ENCODE measurements at places on chromosomes 2 and 18.
A peak's percentile ranks its signal among the peaks of the same experiment; 100 is the strongest.

GRCh38 chr2:44131177-44131576 is 37.5 kb upstream of the PPM1B start:
- DNase-seq, result no peak

DNA sequence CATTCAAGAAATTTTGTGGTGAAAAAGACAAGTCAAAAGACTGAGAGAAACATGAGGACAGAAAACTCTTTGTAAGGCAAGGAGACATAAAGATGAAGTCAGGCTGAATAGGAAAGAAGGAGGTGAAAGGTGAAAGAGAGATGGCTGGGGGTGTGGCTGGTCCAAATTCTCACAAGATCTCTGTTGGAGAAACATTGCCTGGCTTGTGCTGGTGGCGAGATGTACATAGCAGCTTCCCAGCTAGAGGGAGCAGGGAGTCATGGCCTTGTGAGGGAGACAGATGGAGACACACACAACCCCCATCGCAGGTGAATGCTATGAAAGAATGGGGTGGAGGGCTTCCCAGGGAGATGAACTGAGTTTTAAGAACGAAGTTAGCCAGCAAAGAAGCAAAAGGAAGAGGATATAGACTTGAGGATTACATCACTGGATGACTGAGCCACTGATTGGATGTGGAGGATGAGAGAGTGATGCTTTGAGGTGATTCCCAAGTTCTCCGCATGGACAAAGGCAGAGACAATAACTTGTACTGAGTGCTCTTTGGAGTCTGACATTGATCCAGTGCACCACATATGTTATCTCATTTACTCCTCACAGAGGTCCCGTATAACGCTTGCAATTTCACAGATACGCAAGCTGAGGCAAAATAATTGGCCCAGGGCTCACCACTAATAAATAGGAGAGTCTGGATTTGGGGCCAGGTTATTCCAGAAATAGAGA is 3.7 kb upstream of the EMX1 start:
- DNase-seq, result no peak

GRCh38 chr2:9364791-9365497 is 58.4 kb downstream of the ITGB1BP1 start:
- no peak for DNase-seq

DNA sequence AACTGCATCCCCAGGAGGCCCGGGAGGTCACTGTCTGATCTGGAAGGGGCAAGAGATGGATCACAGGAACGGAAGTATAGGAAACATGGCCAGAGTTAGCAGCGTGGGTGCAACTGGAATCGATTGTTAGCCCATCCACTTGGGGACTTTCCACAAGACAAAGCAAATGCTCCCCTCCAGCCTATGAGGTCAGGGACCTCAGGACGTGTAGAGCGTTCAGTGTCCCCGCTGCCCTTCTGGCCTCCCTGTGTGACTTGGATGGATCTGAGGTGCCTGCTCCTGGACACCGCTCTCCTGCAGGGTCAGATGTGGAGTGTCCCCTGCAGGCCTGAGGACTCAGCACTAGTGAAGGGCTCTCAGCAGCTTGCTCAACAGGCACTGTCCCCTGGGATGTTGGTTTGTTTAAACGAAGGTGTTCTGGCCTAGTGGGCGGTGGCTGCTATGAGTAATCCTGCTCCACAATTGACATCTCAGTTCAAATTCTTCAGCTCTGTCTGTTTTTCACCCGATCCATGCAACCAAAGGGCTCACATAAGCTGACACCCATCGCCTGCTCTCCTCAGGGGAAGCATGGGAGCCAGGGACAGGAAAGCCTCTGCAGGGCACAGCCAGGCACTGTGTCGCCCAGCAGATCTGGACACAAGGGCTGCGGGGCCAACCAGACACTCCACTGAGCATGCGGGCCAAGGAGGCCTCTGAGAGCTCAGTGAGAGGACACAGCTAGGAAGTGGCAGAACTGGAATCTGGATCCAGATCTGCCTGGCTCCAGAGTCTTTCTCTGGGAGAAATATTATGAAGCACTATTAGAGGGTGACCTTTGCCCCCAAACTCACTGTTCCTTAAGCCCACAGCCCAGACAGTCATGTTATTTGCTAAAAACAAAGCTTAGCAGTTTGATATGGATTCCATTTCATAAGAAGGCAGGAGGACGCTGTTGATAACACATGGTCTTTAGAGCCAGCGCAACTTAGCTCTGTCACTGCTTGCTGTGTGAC is 78.5 kb downstream of the RHOB start:
- no peak for DNase-seq

DNA sequence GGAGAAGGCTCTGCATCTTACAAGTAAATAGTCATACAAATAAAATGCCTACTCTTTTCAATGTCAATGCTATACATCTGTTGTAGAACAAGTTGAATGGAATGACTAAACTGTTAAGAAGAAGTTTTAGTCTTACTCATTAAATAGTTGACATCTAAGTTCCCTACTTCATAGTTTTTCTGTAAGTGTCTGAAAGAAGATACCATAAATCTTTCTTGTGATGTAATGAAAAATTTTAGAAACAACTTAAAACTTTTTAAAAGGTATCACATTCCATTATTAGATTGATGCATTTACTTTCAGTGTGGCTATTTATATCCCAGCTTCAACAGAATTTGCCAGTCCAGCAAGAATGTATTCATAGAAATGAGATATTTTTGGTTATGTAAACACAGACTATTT is 185.2 kb upstream of the EPC2 start:
- DNase-seq, result no peak

DNA sequence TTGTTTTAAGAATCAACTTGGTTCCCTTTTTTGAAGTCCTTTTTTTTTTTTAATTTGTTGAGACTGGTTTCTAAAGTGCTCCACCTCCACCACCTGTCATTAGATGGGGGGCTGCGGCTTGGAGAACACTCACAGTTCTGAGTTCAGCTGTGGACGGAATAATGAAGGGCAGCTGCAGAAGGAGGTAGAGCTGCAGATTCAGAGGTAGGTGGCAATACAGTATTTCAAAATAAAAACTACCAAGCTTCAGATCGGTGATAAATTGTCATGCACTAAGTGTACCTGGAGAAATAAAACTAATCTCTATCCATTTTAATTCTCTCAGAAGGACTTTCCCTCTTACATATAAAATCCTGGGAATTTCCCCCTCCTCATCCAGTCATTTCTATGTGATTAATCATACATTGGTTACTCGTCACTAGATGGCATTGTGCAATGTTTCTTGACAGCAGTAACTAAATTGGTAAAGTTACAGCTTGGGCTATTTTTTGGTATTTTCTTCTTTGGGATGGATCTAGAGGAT is 81.1 kb upstream of the SLC39A10 start:
- DNase-seq, result peak; percentile 9

- no peak for DNase-seq
Observed at GRCh38 chr2:30663806-30664205, 143.4 kb downstream of the CAPN13 start.

DNA sequence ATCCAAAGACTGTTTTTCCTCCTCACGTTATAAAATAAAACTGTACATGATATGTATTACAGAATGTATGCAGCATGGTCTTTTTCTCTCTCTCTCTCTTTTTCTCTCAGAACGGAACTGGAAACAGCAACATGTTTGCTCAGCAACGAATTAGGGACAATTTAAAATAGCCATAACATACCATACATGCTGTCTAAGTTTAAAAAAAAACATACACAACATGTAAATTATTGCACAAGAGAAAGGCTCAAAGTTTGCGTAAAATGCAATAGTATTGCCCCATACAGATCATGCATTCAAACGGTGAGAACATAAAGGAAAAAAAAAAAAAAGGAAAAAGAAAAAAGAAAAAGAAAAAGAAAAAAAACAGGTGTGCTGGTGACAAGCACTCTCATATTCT is 93.6 kb downstream of the BCL11A start:
- no peak for DNase-seq

GRCh38 chr2:217063238-217063755 is 203.4 kb upstream of the TNP1 start:
- no peak for DNase-seq

- no peak for DNase-seq
Observed at GRCh38 chr2:121498731-121499130, 31.9 kb upstream of the RNU4ATAC start.

DNA sequence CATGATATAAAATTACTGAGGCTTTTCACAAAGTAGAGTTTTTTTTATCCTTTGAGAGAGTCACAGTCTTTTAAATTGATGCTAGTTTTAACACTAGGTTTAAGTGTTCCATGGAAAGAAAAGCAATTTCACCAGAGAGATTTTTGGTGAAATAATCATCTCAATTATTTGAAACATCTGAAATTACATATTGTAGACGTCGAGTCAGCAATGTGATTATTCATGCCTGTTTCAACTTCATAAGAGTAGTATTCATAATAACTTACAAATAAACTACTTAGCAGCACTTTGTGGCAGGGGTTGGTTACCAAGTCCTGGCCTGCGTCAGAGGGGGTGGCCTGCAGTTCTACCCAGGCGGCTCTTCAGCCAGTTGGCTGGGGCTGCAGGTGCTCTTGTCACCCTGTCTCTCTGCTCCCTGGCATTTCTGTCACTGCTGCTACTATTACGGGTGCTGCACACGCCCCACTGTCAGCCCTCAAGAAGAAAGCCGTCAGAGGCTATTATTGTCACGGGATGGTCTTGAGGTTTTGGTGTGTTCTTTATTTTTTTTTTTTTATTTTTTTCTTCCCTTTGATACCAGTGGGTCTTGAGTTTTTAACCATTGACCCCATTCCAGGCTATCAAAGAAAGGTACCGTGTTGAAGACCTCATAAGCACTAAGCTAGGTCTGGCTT is 50.4 kb downstream of the MALT1 start:
- DNase-seq, result peak; percentile 61

- no peak for DNase-seq
Observed at GRCh38 chr2:173216668-173217067, 138.0 kb upstream of the CDCA7 start.

GRCh38 chr18:23614891-23615290 is 28.6 kb upstream of the NPC1 start:
- DNase-seq, result no peak

GRCh38 chr18:42363446-42364441 is 408.7 kb downstream of the PIK3C3 start:
- no peak for DNase-seq

DNA sequence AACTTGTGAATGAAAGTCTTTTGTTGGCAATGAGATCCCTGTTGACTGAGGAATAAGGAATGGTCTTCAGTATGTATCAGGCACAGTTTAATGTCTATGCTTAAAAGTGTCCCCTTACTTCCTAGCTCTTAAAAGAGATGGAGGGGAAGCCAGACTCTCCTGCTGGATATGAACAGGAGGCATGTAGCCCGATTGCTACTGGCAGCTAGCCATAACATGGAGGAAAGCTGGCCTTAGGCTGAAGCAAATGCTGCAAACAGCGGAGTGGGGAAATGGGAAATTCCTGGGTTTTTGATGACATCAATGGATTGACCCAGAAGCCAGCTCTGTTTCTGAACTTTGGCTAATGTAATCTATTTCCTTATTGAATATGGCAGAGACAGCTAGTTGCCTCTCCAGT is 266.1 kb downstream of the SLC4A3 start:
- DNase-seq, result no peak

DNA sequence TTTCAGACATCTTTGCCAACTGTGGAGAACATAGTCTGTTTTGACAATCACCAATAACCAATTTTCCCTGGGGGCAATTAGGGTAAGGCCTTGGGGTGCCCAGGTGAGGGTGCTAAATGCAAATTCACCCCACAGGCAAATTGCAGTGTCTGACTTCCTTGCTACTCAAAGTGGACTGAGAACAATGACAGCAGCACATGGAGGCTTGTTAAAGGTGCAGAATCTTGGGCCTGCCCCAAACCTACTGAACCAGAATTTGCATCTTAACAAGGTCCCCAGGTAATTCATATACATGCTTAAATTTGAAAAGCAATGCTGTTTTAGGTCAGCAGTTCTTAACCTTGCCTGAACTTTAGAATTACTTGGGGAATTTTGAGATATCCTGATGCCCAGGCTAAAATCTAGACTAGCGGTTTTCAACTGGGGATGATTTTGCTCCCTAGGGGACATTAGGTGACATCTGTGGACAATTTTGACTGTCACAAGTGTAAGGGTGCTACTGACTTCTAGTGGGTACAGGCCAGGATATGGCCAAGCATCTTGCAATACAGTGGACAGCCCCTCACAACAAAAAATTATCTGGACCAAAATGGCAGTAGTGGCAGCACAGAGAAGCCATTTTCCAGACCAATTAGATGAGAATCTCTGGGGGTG is 80.2 kb upstream of the GCFC2 start:
- DNase-seq, result no peak

DNA sequence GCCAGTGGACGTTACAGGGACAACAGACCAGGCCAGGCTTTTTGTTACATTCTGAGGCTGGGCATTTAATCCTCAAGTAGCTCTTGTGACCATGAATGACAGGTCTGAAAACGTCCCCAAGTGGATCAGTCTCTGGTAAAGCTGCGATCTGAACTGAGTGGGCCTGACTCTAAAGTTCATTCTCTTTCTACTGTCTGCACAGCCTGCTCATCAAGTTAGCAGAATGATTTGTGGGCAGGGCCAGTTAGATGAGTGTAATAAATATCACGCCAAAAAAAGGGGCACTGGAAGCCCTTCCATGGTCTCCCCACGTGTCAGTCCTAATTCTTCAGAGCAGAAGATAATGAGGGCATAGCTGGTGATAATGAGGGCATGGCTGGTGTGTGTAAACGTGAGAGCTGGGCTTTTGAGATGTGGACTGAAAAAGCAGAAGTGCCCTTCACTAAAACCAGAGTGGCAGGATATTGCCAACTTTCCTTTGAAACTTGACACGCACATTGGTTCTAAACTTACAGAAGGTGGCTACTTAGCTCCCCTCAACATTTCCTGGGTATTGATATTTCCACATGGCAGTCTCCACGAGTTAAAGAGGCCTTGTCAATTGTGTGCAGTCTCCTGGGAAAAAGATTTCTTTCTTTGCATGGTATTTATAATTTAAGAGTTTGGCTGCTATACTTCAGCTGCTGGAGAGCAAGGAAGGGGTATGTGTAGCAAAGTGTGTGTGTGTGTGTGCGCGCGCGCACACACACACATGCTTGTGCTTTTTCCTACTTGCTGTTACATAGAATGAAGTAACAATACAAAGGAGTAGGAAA is 72.7 kb upstream of the LYPD6B start:
- no peak for DNase-seq

- no peak for DNase-seq
Observed at GRCh38 chr2:151237422-151238025, 24.1 kb downstream of the RBM43 start.

DNA sequence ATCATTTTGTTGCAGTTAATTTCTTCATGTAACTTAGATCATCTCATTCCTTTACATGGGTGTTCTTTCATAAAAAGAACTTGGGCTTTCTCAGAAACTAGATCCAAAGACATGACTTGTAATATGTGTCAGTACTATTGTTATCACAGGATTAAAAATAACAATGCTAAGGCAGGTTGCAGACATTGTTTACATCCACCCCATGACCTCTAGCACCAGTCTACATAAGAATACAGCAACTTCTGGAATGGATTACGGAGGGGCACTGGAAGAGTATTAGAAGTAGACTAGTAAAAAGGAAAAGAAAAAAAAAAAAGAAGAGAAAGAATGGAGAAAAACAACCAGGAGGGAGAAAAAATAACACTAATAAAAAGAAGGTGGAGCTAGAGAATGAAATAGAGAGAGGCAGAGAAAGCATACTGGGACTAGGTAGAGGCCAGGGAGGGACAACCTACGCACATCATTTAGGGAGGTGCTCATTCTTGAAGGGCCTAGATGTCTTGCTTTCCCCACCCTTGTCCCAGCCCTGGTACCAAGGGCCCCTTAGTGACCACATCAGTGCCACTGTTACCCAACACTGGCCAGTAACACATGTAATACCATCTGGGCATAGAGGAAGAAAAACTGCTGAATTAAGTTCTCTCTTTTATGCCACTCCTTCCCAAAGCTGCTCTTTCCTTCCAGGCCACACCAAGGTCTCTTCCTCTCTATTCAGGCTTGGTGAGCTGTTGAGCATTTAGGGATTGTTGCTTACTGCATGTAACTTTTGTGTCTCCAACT is 70.6 kb upstream of the KLF7 start:
- no peak for DNase-seq

Measured in immature natural killer cell (primary cell).